ENCODE measurements at places on chromosomes 7 and 10.

GRCh38 chr10:63464402-63465292 lies 1.1 kb downstream of the JMJD1C start:
- DNase-seq, result no peak

DNA sequence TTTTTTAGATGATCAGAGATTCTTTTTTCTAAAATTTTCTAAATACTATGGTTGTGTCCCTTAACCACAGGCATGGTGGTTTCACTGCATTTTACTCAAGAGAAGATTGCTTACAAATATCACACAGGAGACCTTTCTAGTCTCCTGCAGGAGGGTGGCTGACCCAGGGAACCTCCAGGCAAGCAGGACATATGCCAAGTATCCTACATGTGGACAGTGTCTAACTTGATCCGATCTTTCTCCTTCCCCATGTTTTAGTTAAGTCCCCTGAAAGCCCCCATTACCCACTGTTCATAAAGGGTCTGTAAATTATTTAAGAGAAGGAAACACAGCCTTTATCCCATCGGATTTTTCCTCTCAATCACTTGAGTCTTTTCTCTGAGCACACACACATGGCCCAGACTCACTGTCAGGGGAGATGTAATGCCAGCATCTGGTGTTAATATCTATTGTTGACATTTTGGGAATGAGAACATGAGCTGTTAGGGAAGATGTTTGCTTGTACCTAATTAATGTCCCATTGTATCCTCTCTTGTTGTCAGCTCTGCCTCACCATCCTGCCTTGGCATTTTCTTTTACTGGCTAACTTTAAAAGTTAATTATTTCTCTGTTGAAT lies 755.2 kb downstream of the AUTS2 start:
- DNase-seq, result no peak

GRCh38 chr7:128914566-128915151 lies 4.2 kb upstream of the KCP start:
- DNase-seq, result no peak

GRCh38 chr7:32223721-32224120 lies 153.5 kb upstream of the PDE1C start:
- no peak for DNase-seq

DNA sequence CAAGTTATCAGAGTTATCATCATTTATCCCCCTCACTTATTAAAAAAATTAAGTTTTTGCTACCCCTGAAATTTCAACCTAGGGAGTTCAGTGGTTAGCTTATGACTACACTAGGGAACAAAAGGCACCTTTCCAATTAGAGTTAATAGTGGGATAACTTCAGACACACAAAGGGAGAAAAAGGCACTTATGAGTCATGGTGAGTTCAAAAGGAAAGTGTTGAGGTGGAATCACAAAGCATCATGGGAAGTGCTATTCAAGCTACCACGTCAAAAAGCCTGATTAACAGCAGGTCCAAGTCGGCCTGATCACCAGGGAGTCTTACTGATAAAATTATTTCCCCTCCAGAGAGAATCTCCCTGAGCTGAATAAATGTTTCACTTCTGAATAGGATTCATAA lies 165.7 kb downstream of the C7orf25 start:
- no peak for DNase-seq

- DNase-seq, result peak; percentile 22
Observed at GRCh38 chr10:31927565-31927883, 1.1 kb downstream of the ARHGAP12 start.

GRCh38 chr10:128026615-128027300 lies 99.5 kb downstream of the MKI67 start:
- DNase-seq, result peak; percentile 19

DNA sequence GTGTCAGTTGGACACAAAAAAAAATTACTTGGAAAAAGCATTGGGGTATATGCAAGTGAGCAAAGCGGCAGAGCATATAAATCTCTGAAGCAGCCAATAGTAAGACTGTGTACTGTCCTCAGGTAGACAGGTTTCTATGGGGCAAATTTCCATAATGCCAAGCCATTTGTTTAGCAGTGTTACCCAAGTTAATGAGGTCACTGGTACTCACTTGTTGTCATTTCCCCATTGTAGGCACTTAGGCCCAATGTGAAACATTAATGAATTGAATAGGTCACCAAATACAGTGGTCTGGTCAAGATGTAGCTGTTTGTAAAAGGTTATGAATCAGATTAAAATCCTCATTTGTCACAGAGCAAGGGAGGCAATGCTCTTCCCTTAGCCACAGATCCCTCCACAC lies 27.5 kb downstream of the HOXA1 start:
- DNase-seq, result no peak

- no peak for DNase-seq
Observed at GRCh38 chr10:49153971-49154370, 20.1 kb upstream of the FAM170B start.

DNA sequence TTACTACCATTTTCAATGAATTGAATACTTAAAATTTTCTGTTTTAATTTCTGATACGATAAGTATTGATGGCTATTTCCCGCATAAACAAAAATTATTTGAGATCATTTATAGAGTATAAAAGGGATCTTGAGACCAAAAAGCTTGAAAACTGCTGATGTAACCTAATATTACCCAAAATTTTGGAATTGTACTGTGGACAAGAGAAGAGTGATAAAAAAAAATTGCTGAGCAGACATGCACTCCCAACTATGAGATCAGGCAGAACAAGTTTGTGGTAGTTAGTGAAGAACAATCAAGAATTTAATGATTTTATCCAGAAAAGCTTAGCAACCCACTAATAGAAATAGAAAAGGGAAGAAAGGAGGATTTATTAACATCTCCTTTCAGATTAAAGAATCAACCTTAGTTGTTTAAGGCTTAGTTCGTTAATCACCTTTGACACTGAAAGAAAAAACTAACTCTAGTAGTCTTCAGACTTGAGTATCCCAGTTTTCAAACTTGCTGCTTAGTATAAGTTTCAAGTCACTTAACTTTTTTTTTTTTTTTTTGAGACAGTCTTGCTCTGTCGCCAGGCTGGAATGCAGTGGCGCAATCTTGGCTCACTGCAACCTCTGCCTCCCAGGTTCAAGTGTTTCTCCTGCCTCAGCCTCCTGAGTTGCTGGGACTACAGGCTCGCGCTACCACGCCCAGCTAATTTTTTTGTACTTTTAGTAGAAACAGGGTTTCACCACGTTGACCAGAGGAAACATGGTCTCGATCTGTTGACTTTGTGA lies 50.6 kb upstream of the ZC3HAV1 start:
- DNase-seq, result no peak

GRCh38 chr7:103859709-103860108 lies 129.7 kb downstream of the RELN start:
- DNase-seq, result no peak

- DNase-seq, result no peak
Observed at GRCh38 chr7:47816647-47817046, 131.6 kb downstream of the PKD1L1 start.

DNA sequence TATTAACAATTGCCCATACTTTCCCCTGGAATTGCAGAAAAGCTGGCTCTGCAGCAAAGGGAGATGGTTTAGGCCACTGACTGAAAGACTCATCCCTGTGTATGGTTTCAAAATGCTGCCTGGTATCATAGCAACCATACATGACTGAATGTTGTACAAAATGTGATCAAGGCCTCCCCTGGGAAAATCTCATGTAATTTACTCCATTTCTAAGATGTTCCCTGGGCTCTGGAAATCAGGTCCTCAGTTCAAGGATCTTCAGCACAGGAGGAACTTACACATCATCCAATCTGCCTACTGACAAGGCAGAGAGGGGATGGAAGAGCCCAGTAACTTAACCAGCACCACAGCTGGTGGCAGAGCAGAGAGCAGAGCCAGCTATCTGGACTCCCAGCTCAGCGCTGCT lies 111.8 kb downstream of the JAZF1 start:
- no peak for DNase-seq

DNA sequence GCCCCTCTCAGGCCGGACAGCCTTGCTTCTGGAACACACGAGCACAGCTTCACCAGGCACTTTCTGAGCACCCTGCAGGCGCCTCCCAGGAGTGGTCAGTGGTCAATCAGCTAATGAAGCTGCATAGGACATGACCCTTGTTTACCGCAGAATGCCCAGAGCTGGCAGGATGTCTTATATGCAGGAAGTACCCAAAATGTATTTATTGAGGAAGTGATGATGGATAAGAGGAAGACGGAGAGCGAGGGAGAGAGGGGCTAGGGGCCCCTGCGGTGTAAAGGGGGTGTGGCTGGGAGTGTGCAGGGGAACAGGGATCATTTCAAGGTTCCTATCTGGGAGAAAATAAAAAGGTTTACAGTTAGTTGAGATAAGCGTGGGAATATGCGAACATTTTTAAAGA lies 3.3 kb downstream of the CYP2E1 start:
- DNase-seq, result no peak

- DNase-seq, result no peak
Observed at GRCh38 chr7:102891693-102892261, 21.0 kb upstream of the LRRC17 start.

- no peak for DNase-seq
Observed at GRCh38 chr10:131014271-131014670, 297.2 kb downstream of the TCERG1L start.

DNA sequence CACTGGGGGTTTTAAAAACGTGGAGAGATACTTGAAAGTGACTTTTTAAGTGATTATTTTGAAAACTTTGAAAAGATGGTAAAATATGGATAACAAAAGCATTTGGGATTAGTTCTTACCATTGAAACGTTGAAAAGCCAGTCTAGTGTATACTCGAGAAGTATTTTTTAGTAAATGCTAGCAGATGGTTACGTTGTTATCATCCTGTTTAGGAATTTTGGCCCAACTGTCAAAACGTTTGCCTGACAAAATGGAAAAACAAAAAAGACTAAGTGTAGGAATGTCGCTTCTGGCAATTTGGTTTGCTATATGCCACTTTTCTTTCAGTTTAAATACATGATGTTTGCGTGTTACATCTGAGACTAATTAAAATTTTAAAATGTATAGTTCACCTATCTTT lies 1.2 kb downstream of the RBM33 start:
- no peak for DNase-seq

DNA sequence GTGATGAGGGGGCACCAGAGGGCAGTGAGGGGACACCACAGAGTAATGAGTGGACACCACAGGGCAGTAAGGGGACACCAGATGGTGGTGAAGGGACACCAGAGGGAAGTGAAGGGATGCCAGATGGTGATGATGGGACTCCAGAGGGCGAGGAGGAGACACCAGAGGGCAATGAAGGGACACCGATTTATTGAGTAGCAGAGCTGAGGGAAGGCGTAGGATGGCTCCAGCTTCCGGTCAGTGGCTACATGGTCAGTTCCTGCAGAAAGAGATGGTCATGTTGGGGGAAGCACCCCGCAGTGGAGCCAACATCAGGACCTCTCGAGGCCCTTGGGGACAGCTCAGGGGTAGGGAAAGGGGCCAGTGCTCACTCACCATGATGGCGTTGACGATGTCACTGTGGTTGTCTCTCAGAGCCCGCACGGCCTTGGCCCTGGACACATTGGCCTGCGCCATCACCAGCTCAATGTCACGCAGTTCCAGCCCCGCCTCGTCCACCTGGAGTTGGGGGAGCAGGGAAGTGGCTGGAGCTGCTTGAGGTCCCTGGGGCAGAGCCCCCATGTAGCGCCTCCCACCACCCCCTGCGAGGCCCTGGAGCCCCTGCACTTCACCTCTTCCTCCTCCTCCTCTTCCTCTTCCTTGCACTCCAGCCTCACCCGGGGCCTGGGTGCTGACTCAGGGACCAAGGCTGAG lies 8.4 kb downstream of the NACAD start:
- no peak for DNase-seq

GRCh38 chr7:75639071-75639885 lies 99.5 kb downstream of the HIP1 start:
- DNase-seq, result peak; percentile 24

DNA sequence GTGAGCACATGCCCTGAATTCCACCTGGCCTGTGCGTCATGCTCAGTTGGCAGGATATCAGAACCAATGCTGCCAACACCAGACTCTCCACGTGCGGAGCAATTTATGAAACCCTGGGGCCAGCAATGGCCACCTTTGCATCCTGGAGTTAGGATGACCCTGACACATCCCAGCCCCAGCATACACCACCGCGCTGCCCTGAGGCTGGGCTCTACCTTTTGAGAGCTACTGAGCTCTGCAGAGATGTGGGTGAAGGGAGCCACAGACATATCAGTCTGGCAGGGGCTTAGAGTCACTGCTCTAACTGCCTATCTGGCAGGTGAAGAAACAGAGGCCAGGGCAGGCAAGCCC lies 41.9 kb downstream of the SYPL1 start:
- no peak for DNase-seq

DNA sequence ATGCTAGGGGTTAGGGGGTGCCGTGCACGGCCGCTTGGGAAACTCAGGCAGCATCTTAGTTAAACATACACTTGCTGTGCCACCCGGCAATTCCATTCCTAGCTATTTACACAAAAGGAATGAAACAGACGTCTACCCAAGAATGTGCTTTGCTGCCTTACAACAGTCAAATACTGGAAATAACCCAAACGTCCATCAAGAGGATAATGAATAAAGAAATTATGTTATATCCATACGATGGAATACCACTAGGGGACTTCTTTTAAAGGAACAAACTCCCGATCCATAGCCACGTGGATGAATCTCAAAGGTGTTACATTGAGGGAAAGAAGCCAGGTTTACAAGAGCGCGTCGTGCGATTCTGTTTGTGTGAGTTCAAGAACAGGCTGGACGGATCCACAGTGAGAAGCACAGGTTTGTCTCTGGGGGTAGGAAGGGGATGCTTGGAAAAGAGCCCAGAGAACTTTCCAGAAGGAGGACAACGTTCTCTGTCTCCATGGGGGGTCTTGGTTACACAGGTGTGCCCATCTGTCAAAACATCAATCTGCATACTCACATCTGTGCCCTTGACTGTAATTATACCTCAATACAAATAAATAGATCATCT lies 41.8 kb downstream of the STK32C start:
- DNase-seq, result no peak

GRCh38 chr10:103054621-103055020 lies 136.5 kb downstream of the CNNM2 start:
- DNase-seq, result no peak
